ENCODE measurements at places on chromosomes 11 and 22.
A peak's percentile ranks its signal among the peaks of the same experiment; 100 is the strongest.

DNA sequence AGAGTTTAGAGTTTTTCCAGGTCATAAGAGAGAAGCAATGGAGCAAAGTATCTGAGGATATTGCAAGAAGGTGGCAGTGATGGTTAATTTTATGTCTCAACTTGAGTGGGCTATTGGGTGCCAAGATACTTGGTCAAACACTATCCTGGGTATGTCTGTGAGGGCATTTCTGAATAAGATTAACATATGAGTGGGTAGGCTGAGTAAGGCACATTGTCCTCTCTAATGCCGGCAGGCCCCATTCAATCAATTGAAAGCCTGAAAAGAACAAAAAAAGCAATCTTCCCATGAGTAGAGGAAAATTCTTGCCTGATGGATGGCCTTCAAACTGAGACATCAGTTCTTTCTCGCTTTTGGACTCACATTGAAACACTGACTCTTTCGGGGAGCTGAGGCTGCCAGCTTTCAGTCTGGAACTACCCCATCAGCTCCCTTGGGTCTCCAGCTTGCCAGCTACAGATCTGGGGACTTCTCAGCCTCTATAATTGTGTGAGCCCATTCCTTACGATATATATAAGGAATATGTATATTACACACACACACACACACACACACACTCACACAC, 228.8 kb downstream of the BUD13 start:
- no peak for DNase-seq

- DNase-seq = peak; percentile 8
These were observed 65.5 kb downstream of the ARHGAP42 start for GRCh38 chr11:100752371-100753171.

GRCh38 chr22:32103658-32104315, 55.3 kb downstream of the C22orf42 start:
- DNase-seq = no peak

GRCh38 chr11:73902303-73902702, 25.5 kb downstream of the PAAF1 start:
- DNase-seq = no peak

DNA sequence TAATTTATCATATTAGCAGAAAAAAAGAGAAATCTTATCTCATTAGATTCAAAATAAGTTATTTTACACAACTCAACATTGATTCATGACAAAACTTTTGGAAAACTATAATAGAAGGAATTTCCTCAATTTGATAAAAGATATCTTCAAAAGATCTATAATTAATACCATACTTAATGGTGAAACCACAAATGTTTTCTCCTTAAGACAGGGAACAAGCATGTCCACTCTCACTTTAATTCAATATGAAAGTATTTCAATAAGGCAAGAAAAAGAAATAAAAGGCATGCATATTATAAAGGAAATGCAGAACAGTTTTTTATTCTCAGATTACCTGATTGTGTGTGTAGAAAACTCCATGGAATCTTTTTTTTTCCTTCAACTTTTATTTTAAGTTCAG, 23.6 kb downstream of the MTNR1B start:
- no peak for DNase-seq

DNA sequence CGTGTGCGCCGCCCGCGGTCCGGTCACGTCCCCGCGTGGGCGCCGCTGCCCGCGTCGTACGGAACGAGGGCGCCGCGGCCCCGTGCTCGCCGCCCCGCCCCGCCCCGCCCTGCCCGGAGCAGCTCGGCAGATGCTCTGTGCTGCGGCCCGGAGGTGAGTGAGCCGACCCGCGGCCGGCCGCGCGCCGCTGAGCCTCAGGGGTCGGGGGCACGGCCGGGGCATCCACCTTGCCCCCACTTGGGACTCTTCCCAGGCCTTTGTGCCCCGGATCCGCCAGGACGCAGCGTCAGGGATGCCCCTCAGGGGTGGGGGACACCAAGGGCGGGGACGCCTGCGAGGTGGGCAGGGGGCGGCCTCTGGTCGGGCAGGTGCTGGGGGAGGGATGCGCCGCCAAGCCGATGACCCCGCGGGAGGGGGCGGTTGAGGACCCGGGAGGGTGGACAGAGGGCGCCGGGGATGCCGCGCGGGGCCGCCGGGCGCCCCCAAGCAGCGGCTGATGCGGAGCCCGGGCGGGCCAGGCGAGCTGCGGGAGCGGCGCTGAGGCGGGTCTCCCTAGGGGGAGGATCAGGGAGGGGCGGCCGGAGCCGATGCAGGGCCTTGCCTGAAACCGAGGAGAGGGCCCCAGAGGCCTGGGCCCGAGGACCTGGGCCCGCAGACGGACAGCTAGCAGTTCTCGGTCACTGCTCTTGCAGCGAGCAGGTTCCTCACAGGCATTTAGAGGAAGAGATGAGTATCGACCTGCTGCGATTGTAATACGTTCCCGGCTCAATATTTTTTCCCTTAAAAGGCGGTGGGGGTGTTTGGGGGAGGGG, at the start of gene GNAZ:
Gene GNAZ (plus strand): TSS at position 102 of the 812 bp plus-strand sequence. CDS start 25,177 bp downstream, outside the sequence.
- no peak for DNase-seq

DNA sequence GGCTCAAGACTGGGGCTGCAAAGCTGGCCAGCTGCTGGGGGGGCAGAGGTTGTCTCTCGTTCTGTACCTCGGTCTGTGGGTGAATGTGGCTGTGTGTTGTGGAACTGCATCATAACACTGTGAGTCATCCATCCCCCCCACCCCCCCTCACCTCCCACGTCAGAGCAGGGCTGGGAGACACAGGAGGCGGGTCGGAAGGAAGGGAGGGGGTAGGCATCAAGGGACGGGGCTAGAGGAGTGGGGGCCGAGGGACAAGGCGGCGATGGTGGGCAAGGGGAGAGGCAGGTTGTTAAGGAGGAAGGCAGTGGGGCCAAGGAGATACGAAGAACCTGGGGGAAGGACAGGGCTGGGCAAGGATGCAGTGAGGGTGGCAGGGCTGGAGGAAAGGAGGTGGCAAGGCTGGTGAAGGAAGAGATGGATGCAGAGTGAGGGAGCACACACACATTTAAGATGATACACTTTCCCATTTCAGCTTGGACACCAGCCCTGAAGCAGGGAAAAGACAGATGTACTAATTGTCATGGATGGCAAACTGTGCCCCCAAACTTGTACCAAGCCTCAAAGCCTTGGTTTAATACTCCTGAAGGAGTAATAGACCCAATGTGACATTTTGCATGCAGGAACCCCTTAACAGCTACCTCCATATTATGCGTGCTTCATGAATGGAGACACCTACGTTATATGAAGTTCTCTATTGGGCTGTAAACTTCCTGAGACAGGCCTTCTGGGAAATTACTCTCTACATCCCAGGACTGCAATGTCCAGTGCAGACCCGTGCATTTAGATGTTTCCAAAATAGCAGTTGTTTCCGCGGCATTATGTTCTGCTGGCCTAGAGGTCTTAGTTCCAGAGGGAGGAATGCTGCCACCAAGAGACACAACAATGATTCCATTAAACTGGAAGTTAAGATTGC, at the start of gene YPEL4:
Gene YPEL4 (minus strand): TSS at position 87 of the 913 bp plus-strand sequence. CDS start 2,805 bp downstream, outside the sequence.
- no peak for DNase-seq

GRCh38 chr22:29329581-29329980, 14.1 kb upstream of the RASL10A start:
- no peak for DNase-seq

GRCh38 chr11:12117611-12118010, 7.2 kb downstream of the MICAL2 start:
- DNase-seq = no peak

GRCh38 chr11:30125456-30125855, 105.4 kb upstream of the FSHB start:
- DNase-seq = no peak

- no peak for DNase-seq
These were observed 42.3 kb upstream of the RAB1B start for GRCh38 chr11:66226101-66226500.

DNA sequence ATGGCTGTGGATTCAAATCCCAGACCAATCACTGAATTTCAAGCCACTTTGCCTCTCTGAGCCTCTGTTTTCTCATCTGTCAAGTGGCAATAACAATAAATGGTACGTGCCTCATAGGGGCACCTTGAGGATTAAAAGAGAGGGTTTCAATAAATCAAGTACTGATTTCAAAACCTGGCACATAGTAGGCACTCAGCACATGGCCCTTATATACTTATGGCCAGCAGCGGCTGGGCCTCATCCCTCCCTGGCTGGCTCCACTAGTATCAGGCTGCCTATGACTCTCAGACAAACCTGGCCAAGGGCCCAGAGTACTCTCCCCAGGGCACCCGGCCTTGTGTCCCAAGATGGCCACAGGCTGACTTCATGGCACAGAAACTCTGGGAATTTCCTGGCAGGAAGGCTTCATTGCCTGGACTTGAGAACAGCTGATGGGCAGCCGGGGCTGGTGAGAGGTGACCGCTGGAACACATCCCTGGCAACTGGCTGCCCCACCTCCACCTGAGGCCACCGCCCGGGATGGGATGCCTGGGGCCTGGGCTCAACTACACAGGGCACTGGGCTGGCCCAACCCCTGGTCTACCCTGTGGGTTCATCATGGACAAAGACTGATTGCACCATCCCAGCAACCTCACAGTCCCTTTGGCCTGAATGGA, 3.4 kb downstream of the FADS3 start:
- DNase-seq = no peak

DNA sequence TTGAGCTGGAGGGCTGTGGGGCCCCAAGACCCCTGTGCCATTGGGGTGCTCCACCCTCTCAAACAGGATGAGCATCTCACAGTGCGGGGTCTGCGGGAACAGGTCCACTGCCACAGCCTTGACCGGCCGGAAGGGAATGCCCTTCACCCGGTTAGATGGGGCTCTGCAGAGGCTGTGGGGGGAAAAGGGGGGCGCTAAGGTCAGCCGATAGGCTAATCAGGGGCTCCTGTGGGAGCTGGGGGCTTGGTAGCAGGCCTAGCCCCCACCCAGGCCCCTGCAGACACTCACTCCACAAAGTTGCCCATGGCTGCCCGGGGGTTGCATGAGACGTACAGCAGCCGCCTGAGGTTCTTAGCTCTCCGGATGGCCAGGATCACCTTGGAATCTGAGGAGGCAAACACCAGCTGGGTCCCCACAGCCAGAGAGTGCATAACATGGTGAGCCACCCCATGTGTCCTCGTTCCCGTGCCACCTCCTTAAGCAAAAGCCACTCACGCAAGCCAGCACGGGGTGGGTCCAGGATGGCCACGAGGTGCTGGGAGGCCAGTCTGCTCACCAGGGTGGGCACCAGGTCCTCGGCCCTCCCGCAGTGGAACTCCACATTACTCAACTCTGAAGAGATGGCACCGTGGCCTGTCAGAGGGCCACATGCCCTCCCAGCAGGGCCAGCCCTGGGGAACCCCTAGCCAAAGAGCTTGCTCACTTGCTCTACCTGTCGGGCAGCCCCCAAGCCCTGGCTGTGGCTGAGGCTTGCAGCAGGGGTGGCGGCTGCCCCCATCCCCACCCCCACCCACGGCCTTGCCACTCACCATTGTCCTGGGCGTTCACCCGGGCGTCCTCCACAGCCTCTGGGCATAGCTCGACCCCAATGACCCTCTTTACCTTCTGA, 3.0 kb upstream of the RANBP1 start:
- no peak for DNase-seq

- peak; percentile 83 for DNase-seq
These were observed 56.1 kb downstream of the PIWIL4 start for GRCh38 chr11:94623120-94623735.

- no peak for DNase-seq
These were observed 38.5 kb downstream of the IGHMBP2 start for GRCh38 chr11:68942095-68942620.

DNA sequence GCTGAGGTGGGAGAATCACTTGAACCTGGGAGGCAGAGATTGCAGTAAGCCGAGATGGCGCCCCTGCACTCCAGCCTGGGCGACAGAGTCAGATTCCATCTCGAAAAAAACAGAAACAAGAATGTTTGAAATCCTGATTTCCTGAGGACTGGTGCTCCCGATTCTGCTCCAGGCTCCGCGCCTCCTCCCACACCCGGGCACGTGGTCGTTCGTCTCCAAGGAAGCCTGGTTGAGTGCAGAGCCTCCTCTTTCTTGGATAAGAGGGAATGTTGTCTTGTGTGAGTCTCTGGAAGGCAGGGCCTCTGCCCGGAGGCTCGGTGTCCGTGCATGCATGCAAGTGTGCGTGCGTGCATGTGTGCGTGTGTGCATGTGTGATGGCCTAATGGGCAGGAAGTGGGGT, 30.1 kb downstream of the BRSK2 start:
- no peak for DNase-seq

- DNase-seq = no peak
These were observed 277.5 kb upstream of the API5 start for GRCh38 chr11:43034341-43034740.

DNA sequence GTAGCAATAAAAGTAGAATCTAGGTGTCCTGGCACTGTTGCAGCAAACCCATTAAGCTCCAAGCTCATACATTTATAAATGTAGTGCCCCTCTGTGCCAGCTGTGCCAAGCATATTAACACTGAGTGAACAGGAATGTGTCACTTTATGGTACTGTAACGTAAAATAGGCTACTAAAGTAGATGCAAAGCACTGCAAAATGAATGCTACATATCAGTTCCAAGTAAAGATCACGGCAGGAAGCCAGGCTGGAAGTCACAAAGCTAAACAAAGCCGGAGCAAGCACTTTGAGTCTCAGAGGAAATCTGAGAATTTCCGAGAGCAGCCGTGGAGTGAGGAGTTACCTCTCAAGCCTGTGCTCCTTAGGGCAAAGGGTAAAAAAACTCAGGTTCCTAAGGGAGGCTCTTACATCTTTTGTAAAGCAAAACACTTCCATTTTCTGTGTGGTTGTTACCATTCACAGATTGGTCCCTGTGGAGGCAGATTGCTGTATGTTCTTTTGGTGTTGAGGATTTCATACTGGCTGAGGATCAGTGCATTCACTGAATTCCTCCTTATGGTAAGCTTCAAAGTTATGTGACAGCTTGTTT, 85.7 kb downstream of the WNT11 start:
- DNase-seq = no peak

- no peak for DNase-seq
These were observed 64.3 kb upstream of the RASD2 start for GRCh38 chr22:35476341-35476740.

DNA sequence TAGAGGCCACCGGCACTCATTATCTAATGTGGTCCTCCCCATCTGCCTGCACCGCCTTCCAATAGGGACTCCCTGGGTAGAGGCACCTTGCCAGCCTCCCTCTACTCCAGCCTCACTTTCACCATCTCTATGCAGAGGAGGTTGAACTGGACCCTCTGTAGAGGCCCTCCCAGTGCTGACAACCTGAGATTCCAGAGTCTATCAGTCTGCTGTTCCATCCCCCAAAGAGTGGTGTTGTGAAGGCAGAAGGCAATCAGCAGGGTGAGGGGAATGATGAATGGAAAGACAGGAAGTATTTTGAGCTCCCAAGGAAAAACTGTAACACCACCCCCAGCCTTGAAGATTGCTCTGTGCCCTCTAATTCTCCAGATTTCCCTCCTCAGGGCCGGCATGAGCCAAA, 77.9 kb downstream of the THAP12 start:
- DNase-seq = no peak

GRCh38 chr22:20635227-20635591, 127.8 kb downstream of the MED15 start:
- no peak for DNase-seq

GRCh38 chr22:17112491-17113042, 8.6 kb downstream of the TMEM121B start:
- DNase-seq = no peak

DNA sequence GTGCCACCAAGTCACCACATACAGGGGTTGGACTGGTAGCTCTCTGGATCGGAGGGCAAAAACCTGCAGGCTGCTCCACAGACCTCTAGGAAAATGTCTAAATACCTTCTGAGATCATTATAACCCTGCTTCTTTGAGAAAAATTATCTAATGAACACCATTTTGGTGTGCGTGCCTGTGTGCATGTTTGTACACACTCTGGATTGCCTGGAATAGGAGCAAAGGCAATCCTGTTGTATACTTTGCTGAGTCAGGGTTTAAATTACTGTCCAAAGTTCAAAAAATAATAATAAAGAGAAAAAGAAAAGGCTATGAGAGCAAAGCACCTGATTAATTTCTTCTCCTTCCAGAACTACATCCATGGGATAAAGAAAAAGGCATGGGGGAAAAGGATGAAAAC, 11.0 kb downstream of the JAML start:
- no peak for DNase-seq
